RKO (cell line): ENCODE measurements at places on chromosomes 7 and 10.

- no peak for DNase-seq
Observed at GRCh38 chr7:70674571-70675010, 457.4 kb upstream of the GALNT17 start.

DNA sequence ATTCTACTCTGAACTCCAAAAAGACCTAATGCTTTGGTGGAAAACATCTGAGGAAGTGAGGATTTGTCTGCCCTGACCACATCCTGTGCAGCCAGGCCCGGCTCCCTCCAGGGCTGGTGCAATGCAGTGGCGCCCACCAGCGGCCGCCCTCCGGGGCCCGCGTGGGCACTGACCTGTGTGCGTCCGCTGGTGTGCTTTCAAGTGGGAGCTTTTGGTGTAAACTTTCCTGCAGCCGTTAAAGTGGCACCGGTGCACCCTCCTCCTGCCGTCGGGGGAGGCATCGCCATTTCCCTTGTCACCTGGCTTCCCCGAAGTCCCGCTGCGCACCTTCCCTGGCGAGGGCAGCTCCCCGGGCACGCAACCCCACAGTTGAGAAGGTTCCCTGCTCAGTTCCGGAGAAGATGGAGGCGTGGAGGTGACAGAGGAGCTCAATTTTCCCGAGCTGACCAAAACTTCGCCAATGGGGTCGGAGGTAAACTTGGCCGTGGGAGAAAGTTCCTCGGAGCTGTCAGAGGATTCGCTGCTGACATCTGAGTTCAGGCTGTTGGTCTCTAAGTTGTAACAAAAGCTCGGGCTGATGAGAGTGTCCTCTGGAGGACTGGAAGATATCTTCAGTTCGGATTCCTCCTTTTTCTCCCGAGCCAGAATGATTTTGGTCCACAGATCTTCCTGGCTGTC, 3.4 kb downstream of the KLF6 start:
- no peak for DNase-seq

- no peak for DNase-seq
Observed at GRCh38 chr10:68697106-68697505, 23.9 kb upstream of the CCAR1 start.

- DNase-seq = no peak
Observed at GRCh38 chr7:149469806-149470205, 8.9 kb upstream of the ZNF777 start.

DNA sequence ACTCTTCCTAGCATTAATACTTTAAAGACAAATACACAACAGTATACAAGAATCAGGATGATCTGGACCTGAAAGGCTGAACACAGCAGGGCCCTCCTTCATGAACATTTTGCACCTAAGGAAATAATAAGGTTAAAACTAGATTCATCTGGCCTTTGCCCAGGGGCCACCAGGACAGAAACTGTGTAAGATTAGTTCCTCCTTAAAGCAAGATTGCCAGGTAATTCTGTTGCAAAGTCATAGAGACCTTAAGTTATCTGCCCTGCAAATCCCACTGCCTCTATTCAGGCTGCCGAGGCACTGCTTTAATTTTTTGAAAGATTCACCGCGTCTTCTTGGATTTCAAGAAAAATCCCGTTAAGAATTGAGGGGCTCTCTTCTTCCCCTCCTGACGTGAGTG, 1.6 kb upstream of the KIAA1217 start:
- DNase-seq = no peak

GRCh38 chr10:125000366-125001312, 58.7 kb downstream of the ZRANB1 start:
- DNase-seq = no peak

DNA sequence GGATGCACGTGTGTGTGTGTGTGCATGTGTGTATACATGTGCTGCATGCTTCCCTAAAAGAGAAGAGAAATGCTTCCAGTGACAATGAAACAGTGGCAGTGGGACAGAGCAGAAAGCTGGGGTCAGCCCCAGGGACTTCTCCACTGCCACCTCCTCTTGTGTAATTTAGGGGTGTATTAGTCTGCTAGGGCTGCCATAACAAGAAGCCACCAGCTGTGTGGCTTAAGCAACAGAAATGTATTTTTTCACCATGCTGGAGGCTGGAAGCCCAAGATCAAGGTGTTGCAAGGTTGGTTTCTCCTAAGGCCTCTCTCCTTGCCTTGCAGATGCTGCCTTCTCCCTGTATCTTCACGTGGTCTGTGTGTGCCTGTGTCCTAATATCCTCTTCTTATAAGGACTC, 190.5 kb downstream of the CXCL12 start:
- DNase-seq = no peak

GRCh38 chr10:4533621-4534020, 292.4 kb upstream of the AKR1E2 start:
- DNase-seq = no peak

DNA sequence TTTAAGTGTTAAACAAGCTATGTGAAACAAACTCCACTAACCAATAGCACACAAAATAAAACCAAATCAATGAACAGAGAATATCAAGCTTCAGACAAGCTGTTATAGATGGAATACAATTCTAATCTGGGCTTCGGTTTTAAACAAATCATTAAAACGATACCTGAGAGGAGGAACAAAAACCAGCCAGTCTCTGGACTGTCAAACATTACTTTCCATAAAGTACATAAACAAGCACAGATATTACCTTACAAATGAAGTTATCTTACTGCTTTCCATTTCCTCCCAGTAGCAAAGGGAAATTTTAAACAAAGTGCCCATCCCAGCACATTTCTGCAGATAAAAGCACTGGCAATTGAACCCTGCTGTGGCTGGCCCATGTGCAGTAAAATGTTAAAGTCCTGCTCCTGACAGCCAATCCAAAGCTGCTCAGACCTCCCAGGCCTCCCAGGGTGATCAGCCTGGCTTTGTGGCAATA, 128.0 kb downstream of the NRCAM start:
- DNase-seq = no peak

DNA sequence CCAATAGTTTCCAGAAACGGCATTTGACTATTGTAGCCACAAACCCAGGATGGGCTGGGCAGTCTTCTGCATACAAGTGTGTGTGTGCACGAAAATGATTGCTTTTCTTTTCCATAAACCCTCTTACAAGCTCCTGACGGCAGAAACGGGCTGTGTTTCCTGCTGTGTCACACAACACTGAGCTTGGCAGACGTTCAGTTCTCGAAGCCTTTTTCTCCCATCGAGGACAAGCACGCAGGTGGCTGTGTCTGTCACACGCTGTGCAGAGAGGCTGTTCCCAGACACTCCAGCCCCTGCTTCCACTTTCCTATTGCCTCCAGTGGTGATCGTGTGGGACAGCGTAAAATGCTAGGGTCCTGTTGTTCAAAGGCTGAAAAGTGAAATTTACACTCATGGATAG, 32.1 kb downstream of the RBAK start:
- peak; percentile 9 for DNase-seq

DNA sequence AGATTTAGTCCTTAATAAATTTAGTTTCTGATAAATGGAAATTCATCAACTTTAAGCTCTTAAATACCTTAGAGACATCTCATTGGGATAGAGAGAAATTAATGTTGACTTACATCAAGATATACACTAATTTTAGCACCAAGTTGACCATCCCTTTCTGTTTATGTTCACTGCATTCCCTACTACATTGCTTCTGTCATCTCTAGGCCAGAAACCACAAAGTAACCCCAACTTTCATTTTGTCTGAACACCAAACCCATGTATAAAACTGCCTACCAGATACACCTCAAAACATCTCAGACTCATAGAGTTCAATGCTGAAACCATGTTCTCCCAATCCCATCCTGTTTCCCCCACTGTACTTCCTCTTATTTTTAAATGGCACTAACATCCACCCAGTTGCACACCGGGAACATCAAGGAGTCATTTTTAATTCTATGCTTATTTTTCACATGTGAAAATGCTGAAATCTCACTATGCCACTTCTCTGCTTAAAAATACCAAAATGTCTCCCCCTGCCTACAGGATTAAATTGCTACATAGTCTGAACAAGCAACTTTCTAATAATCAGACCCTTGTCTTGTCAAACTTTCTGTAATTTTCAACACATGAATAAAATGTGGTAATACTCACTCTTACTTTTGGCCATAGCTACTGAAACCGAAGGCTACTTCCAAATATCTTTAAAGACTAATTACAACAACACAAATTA, 201.6 kb downstream of the SEMA3D start:
- no peak for DNase-seq

DNA sequence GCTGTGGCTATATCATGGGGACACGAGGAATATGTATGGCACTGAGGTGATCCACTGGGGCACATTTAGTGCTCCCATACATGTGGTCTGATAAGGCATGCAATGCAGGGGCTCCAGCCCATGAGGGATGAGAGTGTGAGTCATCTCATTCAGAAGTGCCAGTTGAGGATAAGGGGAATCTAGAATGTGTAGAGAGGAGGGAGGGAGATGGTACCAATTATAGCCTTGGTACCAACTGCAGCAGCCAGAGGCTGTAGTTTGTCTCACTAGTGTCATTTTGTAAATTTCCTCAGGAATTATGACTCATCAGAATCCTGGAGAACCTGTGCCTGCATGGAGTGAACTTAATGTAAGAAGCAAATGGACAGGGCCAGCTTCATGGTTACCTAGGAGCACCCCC, 46.2 kb downstream of the LAMB4 start:
- DNase-seq = no peak

- DNase-seq = no peak
Observed at GRCh38 chr10:93074597-93075368, 1.1 kb downstream of the CYP26A1 start.

GRCh38 chr10:60574388-60574787, 184.7 kb upstream of the ANK3 start:
- DNase-seq = no peak

DNA sequence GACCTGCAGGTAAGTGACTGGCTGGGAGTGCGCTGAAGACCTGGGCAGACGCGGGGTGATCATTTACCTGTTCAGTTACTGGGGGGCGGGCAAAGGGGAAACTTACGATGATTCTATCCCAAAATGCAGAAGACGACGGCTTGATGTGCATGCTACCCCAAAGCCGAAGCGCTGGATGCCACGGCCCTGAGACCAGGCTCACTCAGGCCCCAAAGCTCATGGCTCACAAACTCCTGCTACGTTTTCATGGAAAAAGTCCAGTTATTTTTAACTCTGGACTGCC, 200.6 kb downstream of the DIP2C start:
- DNase-seq = no peak

- DNase-seq = no peak
Observed at GRCh38 chr7:112266595-112267270, 60.2 kb downstream of the ZNF277 start.

- DNase-seq = peak; percentile 57
Observed at GRCh38 chr7:100706672-100707311, 871 bp downstream of the POP7 start.

DNA sequence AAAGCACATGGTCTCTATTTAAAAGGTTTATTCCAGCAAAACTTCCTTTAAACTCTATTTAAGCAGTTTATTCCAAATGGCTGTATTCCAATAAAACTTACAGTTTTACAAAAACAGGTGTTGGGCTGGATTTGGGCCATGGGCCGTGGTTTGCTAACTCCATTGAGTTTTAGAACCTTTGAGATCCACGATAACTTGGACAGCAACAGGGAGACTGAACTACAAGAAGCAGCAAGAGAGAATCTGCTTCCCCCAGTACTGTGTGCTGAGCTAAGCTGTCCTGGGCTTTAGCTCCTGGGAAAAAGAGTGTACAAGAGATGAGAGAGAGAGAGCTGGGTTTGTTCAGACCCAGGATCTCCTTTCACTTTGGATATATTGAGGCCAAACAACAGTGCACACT, 204.0 kb upstream of the CELF2 start:
- no peak for DNase-seq

DNA sequence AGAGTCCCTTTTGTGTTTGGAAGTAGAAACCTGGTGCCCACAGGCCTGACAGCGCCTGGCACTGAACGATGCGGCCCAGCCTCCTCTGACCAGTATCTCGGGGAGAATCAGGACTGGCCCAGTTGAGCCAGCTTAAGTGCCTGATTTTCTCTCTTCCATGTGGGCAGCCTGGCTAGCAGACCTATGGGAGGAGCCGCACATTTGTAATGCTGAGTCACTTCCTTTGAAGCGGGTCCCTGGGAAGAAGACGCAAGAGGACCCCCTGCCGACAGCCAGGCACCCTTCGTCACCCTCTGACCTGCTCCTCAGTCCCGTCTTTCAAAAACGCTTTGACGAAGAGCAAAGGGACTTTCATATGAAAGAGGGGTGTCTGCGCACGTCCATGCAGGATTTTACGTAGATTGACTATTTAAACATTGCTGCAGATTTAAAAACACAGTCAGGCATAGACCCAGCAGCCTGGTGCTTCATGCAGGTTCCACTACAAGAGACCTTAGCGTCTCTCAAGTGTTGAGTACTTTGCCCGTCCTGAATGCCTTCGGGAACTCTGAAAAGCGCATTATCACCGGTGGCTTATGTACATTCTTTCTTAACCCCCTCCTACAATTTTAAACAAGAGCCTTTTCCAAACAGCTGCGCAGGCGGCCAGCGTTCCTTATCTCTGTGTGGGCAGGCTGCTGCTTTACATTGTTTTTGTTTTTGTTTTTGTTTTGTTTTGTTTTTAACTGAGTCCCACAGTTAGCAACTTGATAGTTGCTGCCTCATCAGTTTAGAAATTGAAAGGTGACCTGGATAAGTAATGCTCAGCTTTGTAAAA, 36.5 kb upstream of the AP5Z1 start:
- peak; percentile 79 for DNase-seq

DNA sequence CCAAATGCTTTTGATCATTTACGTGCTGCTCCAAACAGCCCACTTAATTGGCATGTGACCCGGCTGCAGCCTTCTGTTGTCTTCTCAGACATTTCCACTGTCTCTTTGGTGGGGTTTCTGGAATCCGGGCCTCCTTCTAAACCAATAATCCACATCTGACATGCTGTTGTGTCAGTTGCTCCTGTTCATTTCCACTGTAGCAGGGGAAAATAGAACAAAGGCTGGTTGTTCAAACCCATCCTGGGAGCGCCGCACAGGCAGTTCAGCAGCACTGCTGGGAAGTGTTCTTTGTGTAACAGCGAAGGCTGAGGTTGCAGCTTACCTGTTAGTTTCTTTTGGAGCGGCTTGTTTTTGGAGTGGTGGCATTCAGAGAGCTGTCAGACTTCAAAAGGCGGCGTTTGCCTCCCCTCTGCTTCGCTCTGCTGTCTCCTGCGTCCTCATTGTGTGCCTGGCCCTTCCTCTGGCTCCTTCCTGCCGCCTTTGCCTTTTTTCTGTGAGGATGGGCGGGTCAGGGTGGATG, 149.4 kb downstream of the SNX10 start:
- no peak for DNase-seq

- no peak for DNase-seq
Observed at GRCh38 chr7:51019891-51020870, 237.5 kb upstream of the GRB10 start.

DNA sequence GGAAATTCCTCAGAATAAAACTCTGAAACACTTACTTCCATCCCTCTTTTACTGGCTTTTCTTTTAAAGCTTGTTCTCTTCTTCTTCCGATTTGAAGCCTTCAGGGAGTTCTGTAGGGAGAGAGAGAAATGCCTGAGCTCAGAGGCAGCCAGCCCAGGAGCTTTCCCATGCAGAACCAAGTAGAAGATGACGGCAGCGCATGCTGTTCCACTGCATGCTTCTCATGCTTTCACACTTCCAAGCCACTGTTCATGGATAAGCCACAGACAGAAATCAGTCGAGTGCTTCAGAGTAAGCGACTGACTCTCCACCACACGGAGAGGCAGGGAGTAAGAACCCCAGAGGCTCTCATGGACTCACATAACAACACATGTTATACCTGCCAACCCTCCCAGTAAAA, 237.3 kb downstream of the DGKI start:
- no peak for DNase-seq
